COR-L47 (cell line): ENCODE measurements at places on chromosomes 11 and 22.

DNA sequence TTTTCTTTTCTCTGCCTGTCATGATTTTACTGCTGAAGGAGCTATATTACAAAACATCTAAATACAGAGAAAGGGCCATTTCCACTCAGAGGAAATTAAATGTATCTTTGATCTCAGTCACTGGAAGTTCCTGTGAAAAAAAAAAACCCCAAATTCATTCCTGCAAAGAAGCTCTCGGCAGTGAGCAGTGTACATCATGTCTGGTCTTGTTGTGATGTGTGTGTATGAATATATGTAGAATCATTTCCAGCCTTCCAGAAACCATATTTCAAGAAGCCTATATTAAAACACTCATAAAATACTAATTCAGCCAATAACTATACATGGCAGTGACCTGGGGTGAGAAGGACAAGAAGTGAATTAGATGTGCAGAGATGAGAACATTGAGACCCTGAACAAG, 393.2 kb upstream of the TENM4 start:
- DNase-seq: no peak

DNA sequence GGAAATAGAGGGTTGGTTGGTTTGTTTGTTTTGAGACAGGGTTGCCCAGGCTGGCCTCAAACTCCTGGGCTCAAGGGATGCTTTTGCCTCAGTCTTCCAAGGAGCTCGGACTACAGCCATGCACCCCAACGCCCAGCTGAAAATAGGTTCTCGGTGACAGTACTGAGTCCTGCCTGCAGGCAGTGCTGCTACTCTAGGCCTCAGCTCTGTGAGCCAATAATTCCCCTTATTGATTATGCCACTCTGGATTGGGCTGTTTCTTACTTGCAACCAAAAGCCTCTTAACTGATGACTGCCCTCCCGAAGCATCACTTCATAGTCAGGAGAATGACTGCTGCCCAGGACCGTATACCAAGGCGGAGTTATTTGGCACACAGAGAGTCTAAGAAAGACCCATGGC, 1.2 kb upstream of the C11orf16 start:
- DNase-seq: no peak

GRCh38 chr11:119029069-119029339, 1.7 kb downstream of the SLC37A4 start:
- no peak for DNase-seq

GRCh38 chr11:63939397-63939891, 642 bp downstream of the NAA40 start:
- DNase-seq: no peak

- no peak for DNase-seq
Measured at GRCh38 chr11:23211221-23211620, 350.9 kb upstream of the CCDC179 start.
